ENCODE measurements at places on chromosomes 4 and X. TPM values are rescaled to one million over a fixed set of nuclear protein-coding genes. Genes with fewer than 3 reads are reported as not detected.

Gene CDKL2
- 10.7 TPM for total RNA-seq

Gene MRFAP1
- total RNA-seq, result 230 TPM

Gene XK
- 2.1 TPM for total RNA-seq

Gene UGDH
- 30.9 TPM for total RNA-seq

Gene TMEM150C
- 4.2 TPM for total RNA-seq

DNA sequence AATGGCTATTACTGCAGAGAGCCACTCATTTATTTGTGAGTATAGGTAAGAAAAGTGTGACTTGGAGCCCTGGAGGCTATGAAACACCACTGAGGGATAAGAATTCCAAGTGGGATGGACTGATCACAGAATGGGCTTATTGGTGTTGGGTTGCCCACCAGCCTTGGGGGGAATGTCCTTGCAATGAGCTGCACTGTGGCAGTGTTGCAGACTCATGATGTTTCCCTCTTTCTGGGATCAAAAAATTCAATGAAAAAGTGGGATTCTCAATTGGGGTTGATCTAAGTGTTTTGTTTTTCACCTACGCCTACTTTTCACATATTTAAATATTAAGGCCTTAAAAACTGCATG lies 1024.5 kb upstream of the PCDH10 start:
- H3K27me3 ChIP-seq, result no peaks in the 10 kb centered on the region
- no peak overlapping the region for H3K4me3 ChIP-seq
- no peaks in the 10 kb centered on the region for H3K4me1 ChIP-seq
- DNase-seq, result no peak
- no peaks in the 10 kb centered on the region for H3K36me3 ChIP-seq
- no peak overlapping the region for H3K27ac ChIP-seq

- H3K36me3 ChIP-seq, result no peaks in the 10 kb centered on the region
- DNase-seq, result no peak
- no peak overlapping the region for H3K27ac ChIP-seq
- no peak overlapping the region for H3K4me3 ChIP-seq
- no peaks in the 10 kb centered on the region for H3K4me1 ChIP-seq
Measured at GRCh38 chr4:141815646-141816045, 179.3 kb downstream of the IL15 start.

DNA sequence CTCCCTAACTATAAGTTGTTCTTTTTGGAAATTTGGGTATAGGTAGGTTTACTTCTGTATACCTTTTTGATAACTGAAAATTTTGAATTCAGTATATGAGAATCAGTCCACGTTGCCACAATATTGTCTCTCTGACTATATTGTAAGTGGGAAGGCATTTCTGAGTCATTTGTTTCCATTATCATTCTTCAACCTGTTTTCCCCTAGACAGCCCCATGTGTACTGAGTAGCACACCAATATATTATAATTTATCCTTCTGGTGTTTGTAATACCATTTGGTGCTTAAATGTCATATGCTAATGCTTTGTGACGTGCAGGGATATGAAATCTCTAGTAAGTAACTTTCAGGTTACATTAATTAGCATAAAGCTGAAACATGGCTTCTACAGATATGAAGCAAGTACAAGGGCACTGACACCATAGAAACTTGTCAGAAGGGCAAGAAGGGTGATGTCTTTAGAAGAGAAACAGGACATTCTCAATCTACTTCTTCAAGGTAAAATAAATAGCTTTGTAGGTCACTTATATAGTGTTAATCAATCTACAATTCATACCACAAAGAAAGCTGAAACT lies 27.7 kb downstream of the PAK3 start:
- no peak for DNase-seq
- no peaks in the 10 kb centered on the region for H3K36me3 ChIP-seq
- H3K27me3 ChIP-seq, result no peaks in the 10 kb centered on the region
- no peaks in the 10 kb centered on the region for H3K4me1 ChIP-seq
- H3K27ac ChIP-seq, result no peak overlapping the region

GRCh38 chrX:153884136-153884535 lies 1.8 kb downstream of the L1CAM start:
- peaks cover 7% of the 10 kb centered on the region for H3K27me3 ChIP-seq
- H3K36me3 ChIP-seq, result no peaks in the 10 kb centered on the region
- H3K4me1 ChIP-seq, result peaks cover 14% of the 10 kb centered on the region
- DNase-seq, result no peak

DNA sequence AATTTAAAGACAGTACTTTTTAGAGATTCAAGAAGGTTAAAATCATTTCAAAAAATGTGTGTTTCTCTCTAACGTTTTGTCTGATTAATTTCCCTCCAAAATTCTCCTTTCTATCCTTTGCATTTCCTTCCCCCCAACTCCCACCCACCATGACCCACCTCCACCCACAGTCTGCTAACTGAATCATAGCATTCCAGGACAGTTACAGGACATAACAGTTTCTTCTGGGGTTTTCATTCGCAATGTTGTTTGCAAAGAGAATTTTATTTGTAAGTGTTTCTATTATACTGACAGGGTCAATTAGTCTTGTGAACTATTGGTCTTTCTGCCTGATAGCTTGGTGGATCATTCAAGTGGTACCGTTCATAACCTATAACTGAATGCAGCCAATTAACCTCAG lies 53.7 kb downstream of the ANAPC10 start:
- no peaks in the 10 kb centered on the region for H3K36me3 ChIP-seq
- no peaks in the 10 kb centered on the region for H3K4me1 ChIP-seq
- no peak overlapping the region for H3K4me3 ChIP-seq
- H3K27me3 ChIP-seq, result no peaks in the 10 kb centered on the region
- DNase-seq, result no peak

- no peak for DNase-seq
- H3K36me3 ChIP-seq, result no peaks in the 10 kb centered on the region
- no peaks in the 10 kb centered on the region for H3K4me1 ChIP-seq
Measured at GRCh38 chr4:156201050-156201449, 247.4 kb upstream of the CTSO start.

DNA sequence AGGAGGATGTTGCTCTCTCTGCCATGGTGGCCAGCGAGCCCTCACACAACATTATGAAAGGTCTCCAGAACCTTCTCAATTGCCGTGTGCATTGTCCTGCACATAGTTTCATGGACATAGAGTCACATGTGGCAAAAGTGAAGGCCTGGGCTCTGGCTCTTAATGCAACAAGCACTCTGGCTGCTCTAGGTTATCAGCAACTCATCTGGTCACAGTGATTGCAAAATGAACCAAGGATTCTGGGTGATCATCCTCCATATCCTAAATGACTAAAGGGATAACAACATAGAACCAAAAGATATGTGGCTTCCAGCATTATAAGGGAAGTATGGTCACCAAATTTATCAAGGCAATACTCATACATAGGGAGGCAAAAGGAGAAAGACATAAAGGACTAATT lies 175.2 kb downstream of the MGST2 start:
- DNase-seq, result no peak
- H3K27me3 ChIP-seq, result no peaks in the 10 kb centered on the region
- no peaks in the 10 kb centered on the region for H3K36me3 ChIP-seq

GRCh38 chr4:108877821-108878220 lies 115.0 kb upstream of the ETNPPL start:
- no peak overlapping the region for H3K4me3 ChIP-seq
- no peaks in the 10 kb centered on the region for H3K27me3 ChIP-seq
- no peak overlapping the region for H3K27ac ChIP-seq
- no peaks in the 10 kb centered on the region for H3K4me1 ChIP-seq
- no peak for DNase-seq

DNA sequence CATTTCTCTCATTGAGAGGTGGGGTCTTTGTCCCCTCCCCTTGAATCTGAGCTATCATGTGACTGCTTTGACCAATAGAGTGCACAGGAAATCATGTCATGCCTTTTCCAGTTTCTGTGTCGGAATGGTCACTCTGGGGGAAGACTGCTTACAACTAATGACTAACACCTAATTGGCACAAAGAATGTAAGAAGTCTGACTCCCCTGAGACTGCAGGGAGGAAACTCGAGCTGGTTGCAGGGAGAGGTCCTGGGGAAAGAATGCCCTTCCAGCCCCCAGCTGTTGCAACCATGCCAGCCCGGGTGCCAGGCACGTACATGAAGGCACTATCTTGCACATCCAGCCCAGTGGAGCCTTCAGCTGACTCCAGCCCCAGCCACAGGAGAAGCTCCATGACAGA lies 254.2 kb downstream of the DHX15 start:
- no peaks in the 10 kb centered on the region for H3K36me3 ChIP-seq
- H3K4me1 ChIP-seq, result no peaks in the 10 kb centered on the region
- no peak overlapping the region for H3K27ac ChIP-seq
- no peak for DNase-seq
- H3K27me3 ChIP-seq, result no peaks in the 10 kb centered on the region
- no peak overlapping the region for H3K4me3 ChIP-seq

DNA sequence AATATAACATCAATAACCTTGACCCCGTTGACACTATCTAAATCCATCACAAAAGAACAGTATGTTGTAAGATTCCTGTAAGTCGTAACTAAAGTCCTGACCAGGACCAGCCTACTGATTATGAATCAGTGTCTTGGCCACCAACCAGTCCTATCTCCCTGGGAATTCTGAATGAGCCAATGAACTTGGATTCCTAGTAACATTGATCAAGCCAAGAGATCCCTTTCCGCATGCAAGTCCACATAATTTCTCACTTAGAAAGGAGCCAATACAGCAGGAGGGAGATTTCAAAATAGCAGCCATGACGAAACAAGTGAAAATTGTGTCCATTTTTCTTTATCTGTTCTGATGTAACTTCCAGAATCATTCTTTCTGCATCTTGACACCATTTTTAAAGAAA lies 9.5 kb downstream of the XPNPEP2 start:
- H3K36me3 ChIP-seq, result no peaks in the 10 kb centered on the region
- H3K27me3 ChIP-seq, result no peaks in the 10 kb centered on the region
- no peak overlapping the region for H3K4me3 ChIP-seq
- H3K4me1 ChIP-seq, result no peaks in the 10 kb centered on the region
- DNase-seq, result no peak

GRCh38 chr4:53476232-53477037 lies 99.0 kb downstream of the FIP1L1 start:
- H3K4me3 ChIP-seq, result no peak overlapping the region
- H3K27me3 ChIP-seq, result no peaks in the 10 kb centered on the region
- no peak for DNase-seq
- H3K36me3 ChIP-seq, result no peaks in the 10 kb centered on the region
- no peak overlapping the region for H3K27ac ChIP-seq

DNA sequence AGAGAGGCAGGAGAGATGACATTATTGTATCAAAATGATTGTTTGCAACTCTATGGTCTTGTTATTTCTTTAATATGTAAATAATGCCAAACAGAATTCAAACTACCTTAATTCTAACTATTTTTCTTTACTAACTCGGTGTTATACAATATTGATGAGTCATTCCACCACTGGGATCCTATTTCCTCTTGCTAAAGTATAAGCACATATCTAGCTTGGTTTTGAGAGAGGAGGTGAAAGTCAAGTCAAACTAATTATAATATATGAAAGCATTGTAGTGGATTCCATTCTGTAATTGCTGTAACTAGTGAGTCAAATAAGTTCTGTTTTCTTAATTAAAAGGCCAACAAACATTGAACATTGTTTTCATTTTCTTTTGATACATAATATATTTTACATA lies 837.6 kb downstream of the PDHA2 start:
- H3K27me3 ChIP-seq, result no peaks in the 10 kb centered on the region
- DNase-seq, result no peak
- no peaks in the 10 kb centered on the region for H3K36me3 ChIP-seq
- no peak overlapping the region for H3K4me3 ChIP-seq
- no peaks in the 10 kb centered on the region for H3K4me1 ChIP-seq

- no peaks in the 10 kb centered on the region for H3K4me1 ChIP-seq
- H3K4me3 ChIP-seq, result no peak overlapping the region
Measured at GRCh38 chrX:16658284-16658683, 8.3 kb downstream of the S100G start.

DNA sequence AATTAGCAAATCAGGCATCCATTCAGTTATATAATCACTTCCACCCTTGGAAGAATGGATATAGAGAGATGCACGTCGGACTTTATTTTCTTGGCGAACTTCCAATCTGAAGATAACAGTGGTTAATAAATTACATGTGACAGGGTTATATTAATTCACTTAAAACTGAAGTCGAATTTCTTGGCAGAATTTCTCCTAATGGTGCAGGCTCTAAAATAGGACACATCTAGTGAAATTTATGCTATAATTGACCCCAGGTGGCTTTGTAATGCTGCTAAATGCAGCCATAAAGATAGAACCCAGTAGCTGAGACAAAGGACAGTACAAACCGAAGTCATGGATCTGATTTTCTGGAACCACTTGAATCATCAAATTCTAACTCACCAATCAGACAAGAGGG lies 20.8 kb upstream of the SLC10A4 start:
- H3K4me3 ChIP-seq, result no peak overlapping the region
- no peaks in the 10 kb centered on the region for H3K4me1 ChIP-seq
- H3K36me3 ChIP-seq, result no peaks in the 10 kb centered on the region
- no peak for DNase-seq
- H3K27me3 ChIP-seq, result no peaks in the 10 kb centered on the region
- H3K27ac ChIP-seq, result no peak overlapping the region

DNA sequence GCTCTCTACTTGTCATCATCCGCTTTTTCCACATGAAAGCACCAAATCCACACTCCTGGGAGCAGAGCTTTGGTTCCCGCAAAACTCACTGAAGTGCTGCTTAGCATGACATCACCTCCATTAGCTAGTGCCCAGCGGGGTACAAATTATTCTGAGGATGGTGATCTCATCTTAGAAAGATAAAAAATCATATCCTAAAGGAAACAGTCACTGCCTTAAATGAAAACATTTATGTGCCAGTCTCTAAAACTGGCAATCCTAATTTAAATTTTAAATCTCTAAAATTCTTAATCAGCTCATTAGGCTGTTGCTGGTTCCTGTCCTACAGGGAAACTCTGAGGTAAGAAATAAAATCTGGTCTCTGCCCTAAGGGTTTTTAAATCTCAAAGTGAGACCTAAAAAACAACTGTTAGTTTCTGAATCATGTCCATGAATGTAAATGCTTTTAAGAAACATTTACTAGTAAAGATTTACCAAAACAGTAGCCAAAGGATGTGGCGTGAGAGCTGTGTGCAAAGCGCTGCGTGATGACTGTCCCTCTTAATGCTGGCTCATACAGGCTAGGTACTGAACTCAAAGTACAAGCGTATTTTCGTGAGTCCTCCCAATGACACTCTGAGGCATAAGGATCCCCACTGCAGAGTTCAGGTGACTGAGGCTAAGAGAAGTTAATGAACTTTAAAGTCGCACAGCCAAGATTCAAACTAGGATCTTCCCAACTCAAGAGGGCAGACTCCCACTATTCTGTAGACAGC lies 4.5 kb downstream of the CASP3 start:
- no peak for DNase-seq
- no peak overlapping the region for H3K4me3 ChIP-seq
- H3K27me3 ChIP-seq, result no peaks in the 10 kb centered on the region
- H3K36me3 ChIP-seq, result peaks cover 3% of the 10 kb centered on the region

DNA sequence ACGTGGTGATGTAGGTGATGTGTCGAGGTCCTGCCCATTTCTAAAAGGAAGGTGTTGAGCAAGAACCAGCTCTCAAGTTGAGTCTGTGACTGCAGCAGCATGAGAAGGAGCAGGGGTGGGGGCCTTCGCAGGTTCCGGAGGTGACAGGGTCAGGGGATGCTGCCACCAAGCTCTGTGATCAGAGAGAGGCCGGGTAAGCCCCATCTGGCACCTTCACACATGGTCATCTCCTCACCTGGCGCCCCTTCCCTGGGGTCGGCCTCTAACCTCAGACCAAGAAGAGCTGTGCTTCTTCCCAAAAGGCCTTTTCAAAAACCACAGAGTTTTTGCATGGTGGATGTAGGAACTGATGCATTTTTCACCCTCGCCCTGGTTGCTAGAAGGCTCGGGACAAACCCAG lies 137.6 kb downstream of the CPZ start:
- H3K4me1 ChIP-seq, result no peaks in the 10 kb centered on the region
- DNase-seq, result peak; percentile 14
- H3K27ac ChIP-seq, result no peak overlapping the region
- H3K27me3 ChIP-seq, result no peaks in the 10 kb centered on the region
- no peak overlapping the region for H3K4me3 ChIP-seq

- H3K36me3 ChIP-seq, result no peaks in the 10 kb centered on the region
- H3K27me3 ChIP-seq, result no peaks in the 10 kb centered on the region
- H3K4me1 ChIP-seq, result peaks cover 49% of the 10 kb centered on the region
- no peak overlapping the region for H3K4me3 ChIP-seq
Measured at GRCh38 chr4:6938647-6939271, 29.1 kb downstream of the TBC1D14 start.

Data from upper lobe of left lung (tissue), 6 donors.